D721Med (cell line): ENCODE measurements at places on chromosomes 5 and 9.

DNA sequence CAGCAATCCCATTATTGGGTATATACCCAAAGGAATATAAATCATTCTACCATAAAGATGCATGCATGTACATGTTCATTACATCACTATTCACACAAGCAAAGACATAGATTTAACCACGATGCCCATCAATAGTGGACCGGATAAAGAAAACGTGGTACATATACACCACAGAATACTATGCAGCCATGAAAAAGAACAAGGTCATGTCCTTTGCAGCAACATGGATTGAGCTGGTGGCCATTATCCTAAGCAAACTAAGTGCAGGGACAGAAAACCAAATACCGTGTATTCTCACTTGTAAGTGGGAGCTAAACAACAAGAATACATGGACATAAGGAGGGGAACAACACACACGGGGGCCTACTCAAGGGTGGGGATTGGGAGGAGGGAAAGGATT lies 33.8 kb upstream of the LAMC3 start:
- no peak for DNase-seq

- DNase-seq: no peak
These were observed 31.5 kb upstream of the LMNB1 start for GRCh38 chr5:126745259-126745992.

GRCh38 chr5:110441035-110441434 lies 285.4 kb downstream of the TMEM232 start:
- no peak for DNase-seq

DNA sequence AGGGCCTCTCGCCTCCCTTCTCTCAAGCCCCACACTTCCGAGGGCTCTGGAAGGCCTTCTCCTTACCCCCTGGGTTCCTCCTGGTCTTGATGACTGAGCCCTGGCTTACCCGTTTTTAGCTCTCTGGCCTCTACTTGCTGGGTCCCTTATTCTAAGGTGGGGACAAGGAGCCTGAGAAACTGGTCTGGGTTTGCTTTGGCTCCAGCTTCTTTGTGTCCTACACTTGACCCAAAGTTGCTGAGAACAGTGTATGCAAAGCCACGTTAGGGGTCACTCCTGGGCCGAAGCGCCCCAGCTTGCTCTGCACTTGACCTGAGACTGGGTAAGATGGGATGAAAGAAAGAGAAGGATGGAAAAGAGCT lies 788 bp downstream of the ZNF346 start:
- DNase-seq: no peak

- no peak for DNase-seq
These were observed 5.0 kb downstream of the TJP2 start for GRCh38 chr9:69179037-69179436.

DNA sequence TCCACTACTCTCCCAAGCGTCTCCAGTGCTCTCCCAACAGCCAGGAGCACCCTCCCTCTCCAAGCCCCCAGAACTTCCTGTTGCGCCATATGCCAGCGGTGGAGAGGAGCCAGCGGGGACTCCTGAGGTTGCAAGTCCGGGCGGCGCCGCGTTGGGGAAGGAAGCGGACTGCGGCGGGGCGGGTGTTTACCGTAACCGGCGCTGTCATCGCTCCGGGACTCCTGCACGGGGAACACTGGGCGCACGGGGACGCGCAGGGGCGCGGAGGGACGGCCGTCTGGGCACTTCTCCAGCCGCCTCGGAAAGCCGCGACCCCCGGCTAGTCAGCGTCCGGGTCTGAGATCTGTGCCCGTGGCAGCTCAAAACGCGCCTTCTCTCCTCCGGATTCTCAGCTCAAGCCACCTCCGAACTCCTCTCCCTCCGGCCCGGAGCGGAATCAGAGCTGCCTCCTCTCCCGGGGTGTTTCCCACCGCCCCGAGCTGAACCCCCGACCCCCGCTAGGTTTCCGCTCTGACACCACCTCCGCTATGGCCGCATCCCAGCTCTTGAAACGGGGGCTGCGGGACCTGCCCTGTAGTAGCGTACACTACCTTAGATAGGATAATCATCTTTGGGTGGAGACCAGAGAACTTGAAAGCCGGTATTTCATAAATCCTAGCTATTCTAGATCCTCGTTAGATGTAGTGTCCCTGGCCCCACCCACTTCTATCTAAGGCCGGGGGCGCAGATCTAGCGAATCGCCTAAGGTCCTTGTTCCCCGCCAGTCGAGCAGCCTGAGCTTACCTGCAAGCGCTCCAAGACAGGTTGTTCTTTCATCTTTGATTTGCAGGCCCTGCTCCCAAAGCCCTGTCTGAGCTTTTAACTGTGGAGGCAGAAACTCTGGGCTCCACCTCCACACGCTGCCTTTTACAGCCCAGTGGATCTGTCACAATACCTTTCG lies at the start of gene TRPM6:
TSS of gene TRPM6 (minus strand) at position 881 of the 940 bp plus-strand sequence. CDS start at position 816, 65 bp downstream.
- DNase-seq: no peak

- DNase-seq: no peak
These were observed 54.4 kb downstream of the KCNV2 start for GRCh38 chr9:2771661-2772060.

GRCh38 chr5:10866913-10867312 lies 105.9 kb upstream of the DAP start:
- DNase-seq: no peak

DNA sequence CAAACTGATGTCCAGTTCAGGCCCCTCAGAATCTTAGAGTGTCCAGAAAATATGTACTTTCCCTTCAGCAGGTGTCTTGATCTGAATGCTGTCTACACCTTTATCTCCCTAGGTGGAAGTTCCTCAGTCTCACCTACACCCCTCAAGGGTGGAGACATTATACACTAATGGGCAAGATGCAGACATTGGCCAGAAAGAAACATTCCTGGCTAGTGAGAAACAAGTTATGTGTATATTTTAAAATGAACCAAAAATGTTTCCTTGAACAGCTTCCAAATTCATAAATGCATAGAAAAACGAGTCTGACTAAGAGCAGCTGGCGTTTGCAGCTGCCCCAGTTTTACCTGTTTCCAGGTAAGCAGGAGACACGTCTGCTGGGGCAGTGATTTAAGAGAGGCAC lies 140.5 kb upstream of the IRX4 start:
- DNase-seq: no peak

DNA sequence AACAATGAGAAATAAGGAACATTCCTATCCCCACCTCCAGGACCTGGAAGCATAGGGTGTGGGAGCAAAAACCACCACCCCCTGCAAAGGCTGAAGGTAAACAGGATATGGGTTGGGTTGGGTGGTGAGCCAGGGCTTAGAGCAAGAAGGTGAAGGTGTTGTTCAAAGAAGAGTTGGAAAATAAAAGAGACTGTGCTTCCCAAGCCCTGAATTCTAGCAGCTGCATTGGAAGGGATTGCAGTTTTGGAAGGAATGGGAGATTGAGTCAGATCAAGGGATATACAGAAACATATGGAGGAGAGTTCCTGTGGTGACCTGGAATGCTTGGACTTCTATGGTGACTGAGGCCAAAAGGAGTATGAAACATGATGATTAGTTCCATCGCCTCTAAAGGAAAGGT lies 24.7 kb upstream of the MTAP start:
- DNase-seq: no peak

DNA sequence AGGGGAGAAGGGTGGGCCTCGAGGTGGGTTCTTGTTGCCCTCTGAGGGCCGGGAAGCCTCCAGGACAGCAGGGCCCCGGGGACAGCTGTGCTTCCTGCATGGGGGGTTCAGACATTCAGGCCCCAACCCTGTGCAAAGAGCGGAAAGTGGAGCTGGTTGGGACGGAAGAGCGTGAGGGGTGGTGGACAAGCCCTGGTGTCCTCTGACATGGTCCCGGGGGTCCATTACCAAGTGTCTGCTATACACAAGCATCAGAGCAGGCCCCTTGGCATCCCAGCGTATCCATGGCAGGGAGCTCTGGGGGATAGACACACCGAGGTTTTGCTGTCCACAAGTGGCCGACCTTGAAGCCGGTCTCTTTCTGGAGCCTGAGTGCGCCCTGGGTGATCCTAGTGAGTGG lies 9.3 kb downstream of the PLPP7 start:
- DNase-seq: no peak

GRCh38 chr5:132296412-132297016 lies 2.3 kb downstream of the SLC22A4 start:
- DNase-seq: no peak

- no peak for DNase-seq
These were observed 7.0 kb downstream of the NOXA1 start for GRCh38 chr9:137429974-137430722.

DNA sequence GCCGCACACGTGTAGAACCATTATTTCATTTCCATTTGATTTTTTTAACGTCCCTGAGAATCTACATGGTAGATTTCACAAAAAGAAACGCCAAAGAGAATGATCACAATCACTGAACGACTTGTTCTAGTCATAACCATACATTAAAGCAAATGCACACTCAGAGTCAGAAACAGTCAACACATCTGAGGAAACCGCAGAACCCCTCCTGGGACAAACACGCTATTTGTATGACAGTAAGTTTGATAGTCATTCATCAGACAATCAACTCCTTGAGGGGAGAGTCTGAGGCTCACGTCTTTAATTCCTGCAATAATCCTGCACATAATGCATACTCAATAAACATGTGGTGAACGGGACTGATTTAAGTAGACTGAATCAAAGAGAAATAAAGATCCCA lies 129.2 kb downstream of the MED27 start:
- DNase-seq: no peak

- DNase-seq: no peak
These were observed 59.5 kb downstream of the RORB start for GRCh38 chr9:74556685-74557084.

DNA sequence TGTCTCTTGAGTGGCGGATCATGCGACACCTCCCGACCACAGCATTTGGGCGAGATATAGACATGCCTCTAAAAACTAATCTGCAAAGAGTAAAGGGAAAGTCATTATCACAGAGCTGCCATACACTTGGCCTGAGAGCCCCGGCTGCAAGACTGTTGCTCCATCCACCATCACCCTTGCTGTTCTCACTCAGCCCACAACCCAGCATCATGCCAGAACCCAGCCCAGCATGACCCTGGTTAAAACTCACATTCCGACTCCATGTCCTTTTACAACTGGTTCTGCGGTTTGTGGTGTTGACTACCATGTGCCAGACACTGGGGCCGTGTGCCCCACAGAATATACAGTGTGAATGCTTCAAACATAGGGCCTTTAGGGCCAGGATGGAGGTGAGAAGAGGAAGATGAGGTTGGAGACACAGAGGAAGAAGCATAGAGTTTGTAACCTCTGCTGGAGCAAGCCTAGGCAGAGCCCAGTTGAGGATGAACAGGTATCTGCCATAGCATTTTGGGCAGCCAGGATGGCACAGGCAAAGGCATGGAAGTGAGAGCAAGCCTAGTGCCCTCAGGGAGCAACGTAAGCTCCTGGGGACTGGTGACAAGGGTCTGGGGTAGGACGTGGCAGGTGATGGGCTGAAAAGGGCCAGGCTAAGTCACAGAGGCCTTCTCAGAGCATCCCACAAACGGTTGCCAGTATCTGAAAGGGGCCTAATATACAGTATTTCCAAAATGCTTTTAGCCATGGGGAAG lies 37.5 kb upstream of the SMU1 start:
- DNase-seq: no peak

- DNase-seq: no peak
These were observed 1.1 kb downstream of the NFIB start for GRCh38 chr9:14312719-14313377.

DNA sequence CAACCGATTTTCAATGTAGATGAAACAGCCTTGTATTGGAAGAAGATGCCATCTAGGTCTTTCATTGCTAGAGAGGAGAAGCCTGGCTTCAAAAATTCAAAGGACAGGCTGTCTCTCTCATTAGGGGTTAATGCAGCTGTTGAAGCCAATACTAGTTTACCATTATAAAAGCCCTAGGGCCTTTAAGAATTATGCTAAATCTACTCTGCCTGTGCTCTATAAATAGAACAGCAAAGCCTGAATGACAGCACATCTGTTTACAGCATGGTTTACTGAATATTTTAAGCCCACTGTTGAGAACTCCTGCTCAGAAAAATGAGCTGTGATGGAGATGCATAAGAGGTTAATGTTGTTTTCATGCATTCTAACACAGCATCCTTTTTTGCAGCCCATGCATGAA lies 188.5 kb downstream of the TRIM32 start:
- no peak for DNase-seq

- no peak for DNase-seq
These were observed 93.3 kb upstream of the SLC44A1 start for GRCh38 chr9:105150991-105151685.
